Stimulated activated CD4-positive, alpha-beta T cell treated with anti-CD3 and anti-CD28 coated beads, Interleukin-15, amount 100 ng/mL, for 48 hours (primary cell): ENCODE measurements at places on chromosomes 5 and 9.

GRCh38 chr9:592225-592624 lies 249.3 kb upstream of the DMRT1 start:
- no peak for DNase-seq

- DNase-seq = no peak
Measured at GRCh38 chr5:122864400-122864799, 19.0 kb downstream of the SNX24 start.

- no peak for DNase-seq
Measured at GRCh38 chr9:78143281-78144007, 92.4 kb upstream of the CEP78 start.

DNA sequence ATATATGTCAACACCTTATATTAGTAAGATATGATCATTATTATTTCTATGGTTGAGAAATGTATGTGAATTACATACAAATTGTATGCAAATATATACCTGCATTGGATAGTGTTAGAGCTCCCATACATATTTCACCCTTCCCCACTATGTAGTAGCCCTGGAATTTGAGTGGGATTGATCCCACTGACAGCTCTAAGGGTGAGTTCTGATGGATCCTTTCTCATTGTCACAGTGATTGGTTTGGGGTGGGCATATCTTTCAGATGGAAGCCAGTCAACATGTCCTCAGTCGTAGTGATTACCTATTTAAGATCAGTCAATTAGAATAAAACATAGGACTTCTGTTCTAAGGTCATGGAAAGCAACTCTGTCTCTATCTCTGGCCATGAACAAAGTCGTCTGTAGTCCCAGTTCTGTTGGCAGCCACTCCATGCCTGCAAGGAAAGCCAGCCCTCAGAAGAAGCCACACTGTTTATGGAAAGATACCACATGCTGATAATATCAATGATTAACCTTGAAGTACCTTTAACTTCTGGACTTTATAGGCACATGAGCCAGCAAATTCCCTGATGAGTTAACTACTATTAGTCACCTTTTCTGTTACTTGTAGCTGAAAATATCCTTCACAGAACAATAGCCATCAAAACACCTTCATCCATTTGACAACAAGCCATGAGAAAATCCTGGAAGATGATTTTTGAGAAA lies 5.1 kb upstream of the CCDC192 start:
- DNase-seq = no peak

- no peak for DNase-seq
Measured at GRCh38 chr9:87594194-87594593, 96.5 kb downstream of the DAPK1 start.

DNA sequence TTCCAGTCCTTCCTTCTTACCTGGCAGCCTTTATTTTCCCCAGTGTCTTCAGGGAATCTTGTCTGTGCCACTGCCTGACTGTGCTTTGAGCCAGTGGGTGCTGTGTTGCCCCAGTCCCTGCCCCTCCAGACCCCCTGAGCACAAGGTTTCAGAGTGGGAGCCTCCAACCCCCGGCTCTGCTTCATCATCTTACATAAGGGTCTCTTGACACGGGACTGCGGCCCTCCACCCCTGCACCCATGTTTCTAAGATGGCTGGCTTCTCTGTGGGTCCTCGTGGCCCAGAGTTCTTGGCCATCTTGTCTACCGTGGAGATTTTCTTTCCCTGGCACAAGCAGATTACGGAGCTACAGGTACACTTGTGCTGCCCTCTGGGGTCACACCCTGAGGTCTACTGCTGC lies 194.1 kb downstream of the CACNA1B start:
- DNase-seq = no peak

GRCh38 chr9:133425049-133425632 lies 3.0 kb downstream of the ADAMTS13 start:
- no peak for DNase-seq

GRCh38 chr5:181037365-181037861 lies 2.7 kb upstream of the BTNL9 start:
- DNase-seq = no peak

DNA sequence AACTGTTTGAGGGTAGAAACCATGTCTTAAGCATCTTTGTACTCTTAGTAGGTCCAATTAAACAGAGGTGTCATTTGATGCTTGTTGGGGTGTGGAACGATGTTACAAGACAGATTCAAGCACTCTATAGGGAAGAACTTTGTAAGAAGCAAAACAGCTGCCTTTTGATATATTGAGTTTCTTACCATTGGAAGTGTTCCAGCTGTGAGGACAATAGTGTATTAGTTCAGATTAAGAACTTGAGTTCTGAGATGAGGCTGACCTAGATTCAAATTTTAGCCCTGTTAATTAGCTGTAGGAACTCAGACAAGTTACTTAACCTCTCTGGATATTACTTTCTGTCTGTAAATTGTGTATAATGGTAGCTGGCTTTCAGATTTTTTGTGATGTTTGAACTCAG lies 19.6 kb upstream of the ZNF462 start:
- DNase-seq = no peak

- no peak for DNase-seq
Measured at GRCh38 chr5:155274484-155274883, 260.9 kb downstream of the KIF4B start.

DNA sequence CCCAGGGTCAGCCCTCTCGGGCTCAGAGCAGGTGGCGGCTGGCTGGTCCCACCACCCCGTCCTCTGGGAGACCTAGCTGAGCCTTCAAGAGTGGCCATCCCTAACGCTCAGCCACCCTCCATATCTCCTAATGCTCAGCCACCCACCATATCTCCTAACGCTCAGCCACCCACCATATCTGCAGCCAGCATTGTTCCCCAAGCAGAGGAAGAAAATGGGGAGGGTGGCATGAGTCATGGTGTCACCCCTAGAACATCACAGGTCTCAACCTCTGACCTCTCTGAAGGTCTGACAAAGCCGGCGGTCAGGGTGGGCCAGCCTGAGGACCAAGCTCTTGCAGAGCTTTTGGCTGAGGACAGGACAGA lies 14.7 kb downstream of the LHX3 start:
- no peak for DNase-seq

- DNase-seq = no peak
Measured at GRCh38 chr9:87771316-87772006, 45.5 kb downstream of the CTSL start.

- DNase-seq = no peak
Measured at GRCh38 chr9:134557331-134557730, 84.3 kb upstream of the COL5A1 start.

DNA sequence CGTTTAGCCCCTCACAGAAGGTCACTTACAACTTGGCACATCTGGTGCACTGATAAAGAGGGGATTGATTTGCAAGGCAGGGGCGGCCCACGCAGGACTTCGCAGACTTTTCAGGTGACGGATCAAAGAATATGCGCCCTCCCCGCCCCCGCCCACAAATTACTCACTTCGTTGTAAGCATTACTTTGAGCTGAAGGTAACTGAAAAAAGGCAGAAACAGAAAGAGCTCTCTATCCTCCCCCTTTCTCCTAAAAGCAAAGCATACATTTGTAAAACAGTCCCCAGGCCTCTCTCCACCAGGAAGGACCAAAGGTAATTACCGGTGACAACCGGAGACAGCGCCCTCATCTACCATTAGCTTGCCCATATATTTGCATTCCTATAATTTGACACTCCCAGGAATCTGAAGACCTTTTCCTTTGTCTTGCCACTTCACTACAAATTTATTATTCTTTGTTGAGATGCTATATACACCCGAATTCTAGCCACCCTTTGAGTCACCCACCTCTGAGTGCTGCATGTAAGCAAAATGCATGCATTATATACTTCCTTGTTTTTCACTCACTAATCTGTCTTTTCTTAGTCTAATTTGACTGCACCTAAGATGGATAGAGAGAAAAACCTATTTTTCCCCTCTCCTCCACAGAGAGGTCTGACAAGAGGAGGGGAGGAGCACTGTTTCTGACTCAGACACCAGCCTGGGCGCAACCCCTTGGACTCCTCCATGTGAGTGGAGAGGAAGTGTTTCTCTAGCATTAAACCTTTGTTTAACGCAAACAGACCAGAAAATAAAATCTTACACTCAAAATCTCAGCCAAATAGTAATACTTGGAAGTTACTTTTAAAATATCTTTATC lies 74.7 kb upstream of the SPIN1 start:
- DNase-seq = peak; percentile 40

- no peak for DNase-seq
Measured at GRCh38 chr9:114056527-114056926, 21.6 kb downstream of the AMBP start.

- no peak for DNase-seq
Measured at GRCh38 chr5:157602505-157602904, 26.9 kb upstream of the ADAM19 start.

DNA sequence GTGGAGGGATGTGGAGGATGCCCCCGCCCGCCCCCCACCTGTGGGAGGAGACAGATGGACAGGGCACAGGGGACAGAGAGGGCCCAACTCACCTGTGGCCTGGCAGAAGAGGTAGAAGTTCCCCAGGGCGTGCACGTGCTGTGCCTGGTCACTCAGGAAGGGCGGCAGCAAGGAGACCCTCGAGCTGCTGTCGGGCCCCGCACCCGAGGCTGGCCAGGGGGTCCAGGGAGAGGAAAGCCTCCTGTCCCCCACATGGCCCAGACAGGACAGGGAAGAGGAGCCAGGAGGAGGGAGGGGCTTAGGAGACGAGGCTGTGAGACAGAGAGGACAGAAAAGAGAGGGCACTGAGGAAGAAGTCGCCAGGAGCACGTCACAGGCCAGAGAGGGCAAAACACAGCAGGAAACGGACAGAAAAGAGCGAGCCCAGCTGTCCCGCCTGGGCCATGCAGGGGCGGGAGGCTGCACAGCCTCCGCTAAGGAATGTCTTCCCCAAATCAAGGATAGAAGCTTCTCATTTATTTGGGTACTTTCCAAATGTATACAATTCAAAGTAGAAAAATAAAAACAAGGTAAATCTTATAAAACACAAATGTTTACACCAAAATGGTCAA lies 58.5 kb downstream of the SECISBP2 start:
- DNase-seq = no peak
